Epithelial cell of proximal tubule (primary cell): ENCODE measurements at places on chromosomes 2 and 18. TPM values are rescaled to one million over a fixed set of nuclear protein-coding genes. Genes with fewer than 3 reads are reported as not detected.
A peak's percentile ranks its signal among the peaks of the same experiment; 100 is the strongest.

DNA sequence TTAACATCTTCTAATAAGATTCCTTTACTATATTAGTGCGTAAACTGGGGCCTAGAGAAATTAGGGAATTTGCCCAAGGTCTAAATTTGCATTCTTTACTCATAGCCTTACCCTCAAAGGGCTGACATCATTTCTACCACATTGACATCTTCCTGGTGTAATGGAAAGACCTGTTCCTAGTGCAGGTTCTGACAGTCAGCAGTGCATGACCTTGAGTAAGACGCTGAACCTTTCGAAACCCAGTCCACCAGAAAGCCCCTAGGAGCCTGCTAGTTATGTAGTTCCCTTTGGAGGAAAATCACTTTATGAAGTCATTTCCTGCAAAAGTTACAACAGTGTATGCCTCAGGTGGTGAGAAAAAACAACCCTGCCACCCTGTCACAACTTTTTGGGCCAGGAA is 388.3 kb downstream of the TNS1 start:
- DNase-seq, result no peak

GRCh38 chr2:45390441-45390840 is 220.6 kb downstream of the SRBD1 start:
- DNase-seq, result no peak

DNA sequence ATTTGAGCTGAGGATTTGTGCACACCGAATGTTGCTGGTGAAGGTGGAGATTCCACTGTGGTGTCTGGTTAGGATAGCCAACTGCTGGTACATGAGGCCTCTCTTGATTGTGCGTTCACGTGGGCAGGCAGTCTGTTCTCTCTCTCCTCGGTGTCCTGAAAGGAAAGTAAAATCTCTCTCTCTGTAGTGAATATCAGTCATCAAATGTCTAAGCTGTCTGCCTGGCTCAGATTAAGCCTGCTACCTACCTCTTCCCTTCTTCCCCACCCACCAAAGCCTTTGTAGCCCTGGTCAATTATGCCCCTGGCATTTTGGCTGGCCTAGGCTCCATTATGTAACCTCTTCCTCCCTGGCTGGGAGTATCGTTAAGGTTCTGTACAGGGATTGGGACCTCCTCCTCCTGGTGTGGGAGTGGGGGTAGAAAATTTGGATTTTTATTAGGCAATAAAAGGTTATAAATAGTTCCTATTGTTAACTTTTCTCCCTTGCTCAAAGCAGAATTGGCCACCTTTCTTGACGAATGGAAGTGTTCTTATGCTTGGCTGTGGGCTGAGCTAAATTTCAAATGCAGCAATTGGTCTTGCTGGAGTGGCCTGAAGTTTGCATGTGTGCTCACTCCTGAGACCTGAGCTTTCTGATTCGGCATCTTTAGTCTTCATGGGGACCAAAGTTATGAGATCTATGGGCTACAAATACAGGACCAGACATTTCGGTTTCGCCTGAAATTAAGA is 148.8 kb downstream of the WDSUB1 start:
- no peak for DNase-seq

- no peak for DNase-seq
Observed at GRCh38 chr18:55543130-55543704, 44.8 kb downstream of the TCF4 start.

DNA sequence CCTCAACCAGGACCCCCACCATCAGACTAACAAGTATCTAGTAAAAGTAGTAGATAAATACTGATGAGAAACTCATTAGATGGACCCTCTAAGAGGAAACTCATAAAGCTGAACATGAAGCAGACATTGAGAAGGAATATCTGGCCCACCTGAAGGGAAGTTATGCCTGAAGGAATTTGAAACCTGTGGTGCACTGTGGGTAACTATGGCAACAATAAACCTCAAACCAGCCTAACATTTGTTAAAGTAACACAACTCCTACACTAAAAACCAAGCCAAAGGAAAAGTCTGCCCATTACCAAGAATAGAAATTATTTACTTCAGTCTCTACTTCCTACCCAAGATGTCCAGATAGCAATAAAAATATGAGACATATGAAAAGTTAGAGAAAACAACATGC is 43.4 kb downstream of the KIAA1328 start:
- no peak for DNase-seq

GRCh38 chr18:35743916-35744315 is 162.4 kb downstream of the GALNT1 start:
- DNase-seq, result no peak

Gene RGPD4
- not detected in 2 replicates for total RNA-seq

DNA sequence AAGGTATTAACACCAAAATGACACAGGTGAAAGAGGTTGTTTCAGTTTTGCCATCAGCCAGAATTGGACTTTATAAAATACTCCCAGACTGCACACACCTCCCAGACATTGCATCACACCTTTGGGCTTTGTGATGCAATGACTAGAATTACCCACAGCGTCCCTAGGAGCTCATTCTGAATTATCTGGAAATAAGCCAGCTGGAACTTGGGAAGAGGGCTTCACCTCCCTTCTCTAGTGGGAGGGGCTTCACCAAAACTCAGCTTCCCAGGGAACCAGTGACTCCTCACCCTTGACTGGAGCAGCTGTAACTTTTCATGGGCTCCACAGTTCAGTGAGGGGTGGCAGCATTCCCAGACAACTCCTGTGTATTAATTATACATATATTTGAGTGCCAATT is 83.1 kb upstream of the BZW1 start:
- DNase-seq, result no peak

GRCh38 chr2:53129851-53130250 is 637.8 kb upstream of the CHAC2 start:
- DNase-seq, result peak; percentile 98

- DNase-seq, result no peak
Observed at GRCh38 chr2:102841107-102841840, 79.4 kb downstream of the TMEM182 start.

GRCh38 chr2:126325202-126325601 is 330.8 kb upstream of the GYPC start:
- no peak for DNase-seq

GRCh38 chr2:160353166-160353565 is 140.4 kb downstream of the RBMS1 start:
- no peak for DNase-seq

DNA sequence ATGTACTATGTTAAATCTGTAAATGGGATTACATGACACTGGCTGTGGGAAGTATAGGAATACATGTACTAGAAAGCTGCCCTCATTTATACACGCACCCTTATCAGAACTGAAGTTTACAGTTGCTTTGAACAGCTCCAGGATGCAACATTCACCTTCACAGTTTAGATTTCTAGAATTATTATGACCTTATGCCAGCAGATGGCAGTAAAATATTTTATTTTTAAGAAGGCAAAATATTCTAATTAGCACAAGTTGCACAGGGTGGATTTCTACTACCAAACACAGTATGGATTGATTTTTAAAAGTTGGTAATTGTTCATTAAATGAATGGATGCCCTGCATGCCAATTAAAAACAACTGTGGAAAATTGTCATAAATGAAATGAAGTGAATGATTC is 670.4 kb downstream of the KCNJ3 start:
- no peak for DNase-seq

DNA sequence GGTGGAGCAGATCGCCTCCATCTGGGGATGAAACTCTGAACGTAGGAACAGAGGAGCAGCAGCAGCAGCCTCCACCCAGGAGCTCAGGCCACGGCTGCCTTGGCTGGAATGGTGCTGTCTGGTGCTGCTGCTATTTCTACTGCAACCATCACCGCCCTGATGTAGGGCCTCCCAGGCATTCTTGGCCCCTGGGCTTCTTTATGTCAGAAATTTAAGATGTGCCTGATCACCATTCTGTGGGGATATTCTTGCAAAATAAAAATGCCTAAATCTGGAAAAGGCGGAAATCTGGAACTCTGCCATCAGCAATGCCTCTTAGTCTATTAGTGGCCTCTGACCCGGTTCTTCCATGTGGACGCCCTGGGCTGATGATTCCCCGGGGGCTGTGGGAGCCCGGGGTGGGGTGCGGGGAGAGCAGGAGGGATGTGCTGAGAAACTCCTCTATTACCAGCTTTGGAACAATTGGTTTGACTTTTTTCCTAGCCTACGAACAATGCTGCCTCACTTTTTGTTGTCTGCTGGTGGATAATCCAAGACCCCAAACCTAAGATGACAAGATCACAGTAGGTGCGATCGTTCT is 47.2 kb downstream of the FAM124B start:
- DNase-seq, result no peak

DNA sequence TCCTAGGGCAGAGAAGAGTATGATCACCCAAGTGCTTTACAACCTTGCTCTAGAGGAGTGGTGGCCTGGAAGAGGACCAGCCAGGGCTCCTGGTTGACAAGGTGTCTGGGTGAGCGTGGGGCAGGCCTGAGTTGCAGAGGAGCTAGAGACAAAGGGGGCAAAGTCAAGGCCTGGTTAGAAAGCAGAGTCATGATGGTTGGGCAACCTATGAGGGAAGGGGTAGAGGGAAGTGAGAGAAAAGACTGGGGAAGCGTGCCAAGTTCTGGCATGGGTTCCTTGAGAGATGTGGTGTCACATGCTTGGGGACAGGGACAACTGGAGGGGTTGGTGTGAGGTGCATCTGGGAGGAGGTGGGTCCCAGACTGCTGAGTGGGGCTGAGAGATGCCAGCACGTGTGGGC is 13.5 kb downstream of the ZFP36L2 start:
- DNase-seq, result no peak

Gene PJVK
- total RNA-seq, result 0.58 and 0.65 TPM in 2 replicates

GRCh38 chr18:79695269-79695668 is 15.7 kb downstream of the CTDP1 start:
- DNase-seq, result no peak

- no peak for DNase-seq
Observed at GRCh38 chr2:204240961-204241360, 304.3 kb upstream of the PARD3B start.

GRCh38 chr2:197628043-197628500 is 47.3 kb downstream of the RFTN2 start:
- no peak for DNase-seq

Gene GCKR
- 0.58 TPM in 1 of 2 replicates, not detected in the other for total RNA-seq
